ENCODE measurements at places on chromosomes 7 and 10.

- DNase-seq, result no peak
Observed at GRCh38 chr7:139099172-139099947, 10.2 kb downstream of the ZC3HAV1 start.

DNA sequence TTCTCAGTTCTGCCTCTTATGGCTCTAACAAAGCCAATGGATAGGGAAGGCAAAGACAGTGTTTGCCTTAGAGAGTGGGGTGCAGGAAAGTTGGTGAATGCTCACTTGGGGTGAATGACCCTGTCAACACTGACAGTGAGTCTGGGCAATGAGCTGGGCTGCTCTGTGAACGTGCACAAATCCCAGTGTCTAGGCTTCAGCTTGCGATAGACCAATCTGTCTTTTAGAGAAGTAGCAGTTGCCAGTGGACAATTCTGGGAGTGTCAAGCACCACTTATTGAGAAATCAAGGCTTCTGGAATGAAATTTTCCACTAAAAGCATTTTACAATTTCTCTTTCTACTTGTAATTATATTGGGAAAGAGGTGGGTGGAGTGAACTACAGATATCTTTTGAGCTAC is 141.4 kb downstream of the HERPUD2 start:
- DNase-seq, result no peak

DNA sequence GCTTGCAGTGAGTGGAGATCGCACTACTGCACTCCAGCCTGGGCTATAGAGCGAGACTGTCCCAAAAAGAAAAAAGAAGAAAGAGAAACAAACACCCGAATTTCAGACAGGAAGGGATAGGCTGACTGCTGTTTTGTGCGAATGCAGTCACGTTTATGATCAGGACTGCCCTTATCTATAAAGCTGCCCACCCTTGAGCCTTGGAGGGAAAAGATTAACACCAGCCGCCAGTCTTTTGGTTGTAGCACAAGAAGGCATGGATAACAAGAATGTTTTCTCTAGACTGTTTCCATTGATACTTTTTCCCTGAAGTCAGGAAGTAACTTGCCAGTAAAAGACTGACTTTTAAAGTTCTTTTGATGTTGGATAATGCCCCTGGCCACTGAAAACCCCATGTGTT is 314.0 kb downstream of the BICC1 start:
- no peak for DNase-seq

DNA sequence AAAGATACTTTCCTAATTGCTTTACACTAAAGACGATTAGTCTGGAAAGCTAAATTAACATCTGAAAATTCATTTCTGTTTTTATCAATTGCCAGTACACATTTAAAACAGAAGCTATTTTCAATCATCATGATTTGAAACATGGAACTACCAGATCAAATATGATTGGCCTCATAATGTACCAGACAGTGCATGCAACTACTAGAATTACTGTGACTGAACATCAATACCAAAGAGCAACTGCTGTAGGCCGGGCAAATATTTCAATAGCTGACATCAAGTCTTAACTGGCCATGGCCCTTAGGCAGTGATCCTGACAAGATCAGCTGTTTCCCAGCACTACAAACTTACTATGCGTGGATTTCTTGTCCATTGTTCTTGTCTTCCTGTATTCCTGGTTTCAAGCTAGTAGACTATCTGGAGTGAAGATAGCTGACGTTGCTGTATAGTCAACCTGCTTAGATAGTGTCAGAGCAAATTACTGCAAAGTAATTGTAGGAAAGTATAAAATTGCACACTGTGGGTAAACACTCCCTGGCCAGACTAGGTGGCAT is 21.7 kb upstream of the WNT16 start:
- no peak for DNase-seq

Data from stimulated activated CD8-positive, alpha-beta memory T cell treated with anti-CD3 and anti-CD28 coated beads, Interleukin-4, amount 100 ng/mL, for 1 hour (primary cell).